T follicular helper cell (primary cell): ENCODE measurements at places on chromosomes 3 and 15.
A peak's percentile ranks its signal among the peaks of the same experiment; 100 is the strongest.

- DNase-seq, result no peak
These were observed 20.5 kb downstream of the TRH start for GRCh38 chr3:129994883-129995559.

DNA sequence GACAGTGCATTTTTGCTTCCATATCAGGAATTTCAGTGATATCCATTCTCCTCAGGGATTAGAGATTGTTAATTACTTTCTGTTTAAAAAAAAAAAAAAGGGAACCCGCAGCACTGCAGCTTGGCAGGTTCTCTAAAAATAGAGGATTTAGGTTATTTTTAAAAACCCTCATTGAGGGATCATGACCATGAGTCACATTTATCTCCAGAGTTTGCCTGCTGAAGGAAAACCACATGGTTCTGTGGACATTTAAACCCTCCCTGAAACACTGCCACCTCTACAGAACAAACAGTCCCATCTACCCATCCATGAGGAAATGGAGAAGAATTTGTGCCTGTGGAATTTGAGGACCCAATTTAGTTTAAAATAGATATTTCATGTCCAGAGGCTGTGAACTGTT, 66.2 kb upstream of the UBE2E1 start:
- no peak for DNase-seq

DNA sequence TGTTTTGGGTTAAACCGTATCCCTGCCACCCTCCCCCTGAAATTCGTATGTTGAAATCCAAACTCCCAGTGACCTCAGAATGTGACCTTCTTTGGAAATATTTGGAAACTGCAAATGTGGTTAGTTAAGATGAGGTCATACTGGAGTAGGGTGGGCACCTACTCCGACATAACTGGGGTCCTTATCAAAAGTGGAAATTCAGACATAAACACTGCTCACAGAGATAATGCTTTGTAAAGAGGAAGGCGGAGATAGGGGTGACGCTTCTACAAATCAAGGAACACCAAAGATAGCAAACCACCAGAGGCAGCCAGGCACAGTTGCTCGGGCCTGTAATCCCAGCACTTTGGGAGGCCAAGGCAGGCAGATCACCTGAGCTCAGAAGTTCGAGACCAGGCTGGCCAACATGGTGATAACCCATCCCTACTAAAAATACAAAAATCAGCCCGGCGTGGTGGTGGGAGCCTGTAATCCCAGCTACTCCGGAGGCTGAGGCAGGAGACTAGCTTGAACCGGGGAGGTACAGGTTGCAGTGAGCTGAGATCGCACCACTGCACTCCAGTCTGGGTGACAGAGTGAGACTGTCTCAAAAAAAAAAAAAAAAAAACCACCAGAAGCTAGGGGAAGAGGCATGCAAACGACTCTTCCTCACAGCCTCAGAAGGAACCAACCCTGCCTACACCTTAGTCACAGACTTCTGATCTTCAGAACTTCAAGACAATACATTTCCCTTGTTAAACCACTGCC, 51.1 kb upstream of the CHD2 start:
- DNase-seq, result peak; percentile 30

- DNase-seq, result no peak
These were observed 179.3 kb downstream of the FRMD5 start for GRCh38 chr15:44015545-44016305.

GRCh38 chr3:100197876-100198275, 62.9 kb upstream of the TBC1D23 start:
- DNase-seq, result no peak

GRCh38 chr3:133477487-133477886, 77.6 kb downstream of the BFSP2 start:
- no peak for DNase-seq

- no peak for DNase-seq
These were observed 122.2 kb downstream of the ANXA2 start for GRCh38 chr15:60275624-60276023.

DNA sequence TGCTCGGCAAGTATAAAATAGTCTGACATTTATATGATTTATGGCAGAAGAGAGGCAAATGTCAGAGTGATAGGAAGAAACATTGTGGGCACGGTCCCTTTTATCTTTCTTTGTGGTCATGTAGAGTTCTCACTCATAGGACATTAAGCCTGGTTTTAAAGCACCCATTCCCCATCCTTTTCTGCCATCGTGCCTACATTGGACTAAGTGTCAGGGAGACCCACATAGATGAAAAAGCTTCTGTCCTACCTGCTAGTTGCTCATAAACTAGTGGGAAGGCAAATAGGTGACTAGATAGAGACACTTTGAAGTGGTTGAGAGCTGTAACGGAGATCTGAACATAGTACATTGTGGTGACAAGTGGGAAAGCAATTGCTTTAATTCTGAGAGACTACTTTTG, 155.7 kb downstream of the B3GALNT1 start:
- DNase-seq, result no peak

DNA sequence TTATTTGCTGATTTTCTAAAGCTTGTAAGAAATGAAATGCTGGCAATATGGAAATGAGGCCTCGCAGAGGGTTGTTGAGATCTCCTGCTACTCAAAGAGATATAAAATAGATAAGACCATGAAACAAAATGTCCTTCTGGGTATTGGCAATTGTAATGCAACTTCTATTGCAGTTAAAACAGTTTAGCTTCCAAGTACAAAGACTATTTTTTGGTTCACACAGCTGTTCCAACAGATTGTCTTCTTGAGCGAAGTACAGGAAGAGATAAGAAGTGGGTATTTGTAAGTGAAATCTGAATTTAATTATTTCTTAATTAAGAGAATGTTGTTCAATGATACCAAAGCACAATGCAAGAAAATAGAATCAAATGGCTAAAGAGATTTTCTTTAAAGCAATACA, 801.5 kb upstream of the GBE1 start:
- DNase-seq, result no peak

DNA sequence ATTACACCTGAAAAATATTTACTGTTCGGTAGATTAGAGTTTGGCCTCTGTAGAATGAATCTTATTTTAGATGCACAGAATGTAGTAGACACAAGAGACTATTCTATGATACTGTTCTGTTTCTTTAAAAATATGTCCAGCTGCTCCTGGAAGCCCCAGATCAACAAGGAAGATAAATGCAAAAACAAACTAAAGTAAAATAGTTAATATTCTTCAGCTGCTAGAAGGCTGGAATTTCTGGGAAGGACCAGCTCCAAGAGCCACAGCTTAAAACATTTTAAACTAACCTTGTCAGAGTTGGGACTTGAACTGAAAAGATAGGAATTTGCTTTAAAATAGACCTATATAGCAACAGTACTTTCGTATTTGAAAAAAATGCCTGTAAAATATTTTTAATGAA, 277.9 kb downstream of the PTPRG start:
- no peak for DNase-seq

- DNase-seq, result no peak
These were observed 12.4 kb upstream of the CEP152 start for GRCh38 chr15:48823237-48823636.

DNA sequence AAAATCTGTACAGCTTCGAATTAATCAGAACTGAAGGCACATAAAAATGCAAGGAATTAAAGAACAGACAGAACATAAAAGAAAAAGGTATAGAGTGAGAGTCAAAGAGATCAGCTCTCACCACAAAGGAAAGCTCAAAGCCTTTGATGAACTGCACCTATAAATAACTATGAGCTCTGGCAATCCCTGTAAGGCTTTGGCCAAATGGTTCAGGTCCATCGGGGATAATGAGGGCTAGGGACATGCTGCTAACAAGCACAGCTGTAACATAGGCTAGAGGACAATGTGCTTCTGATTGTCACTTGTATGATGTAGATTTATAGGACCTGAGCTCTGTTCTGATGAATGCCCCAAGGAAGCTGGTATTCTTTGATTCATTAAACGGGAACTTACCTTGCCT, 113.9 kb upstream of the MRPL3 start:
- no peak for DNase-seq

- no peak for DNase-seq
These were observed 81.3 kb downstream of the MTHFS start for GRCh38 chr15:79815468-79815867.

- no peak for DNase-seq
These were observed 11.1 kb upstream of the PIK3R4 start for GRCh38 chr3:130757611-130758150.

- DNase-seq, result no peak
These were observed 101.0 kb downstream of the CADPS start for GRCh38 chr3:62774221-62774620.

DNA sequence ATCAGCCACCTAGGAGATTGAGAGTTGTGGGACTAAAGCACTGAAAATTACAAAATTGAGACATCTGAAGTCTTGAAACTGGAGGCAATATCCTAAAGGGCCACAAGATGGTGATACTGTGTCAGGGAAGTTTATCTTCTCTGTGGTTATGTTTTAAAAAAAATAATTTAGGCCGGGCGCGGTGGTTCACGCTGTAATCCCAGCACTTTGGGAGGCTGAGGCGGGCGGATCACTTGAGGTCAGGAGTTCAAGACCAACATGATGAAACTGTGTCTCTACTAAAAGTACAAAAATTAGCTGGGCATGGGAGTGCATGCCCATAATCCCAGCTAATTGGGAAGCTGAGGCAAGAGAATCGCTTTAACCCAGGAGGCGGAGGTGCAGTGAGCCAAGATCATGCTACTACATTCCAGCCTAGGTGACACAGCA, 17.9 kb upstream of the NIT2 start:
- DNase-seq, result no peak

- no peak for DNase-seq
These were observed 32.2 kb downstream of the PEX5L start for GRCh38 chr3:180004542-180004941.

DNA sequence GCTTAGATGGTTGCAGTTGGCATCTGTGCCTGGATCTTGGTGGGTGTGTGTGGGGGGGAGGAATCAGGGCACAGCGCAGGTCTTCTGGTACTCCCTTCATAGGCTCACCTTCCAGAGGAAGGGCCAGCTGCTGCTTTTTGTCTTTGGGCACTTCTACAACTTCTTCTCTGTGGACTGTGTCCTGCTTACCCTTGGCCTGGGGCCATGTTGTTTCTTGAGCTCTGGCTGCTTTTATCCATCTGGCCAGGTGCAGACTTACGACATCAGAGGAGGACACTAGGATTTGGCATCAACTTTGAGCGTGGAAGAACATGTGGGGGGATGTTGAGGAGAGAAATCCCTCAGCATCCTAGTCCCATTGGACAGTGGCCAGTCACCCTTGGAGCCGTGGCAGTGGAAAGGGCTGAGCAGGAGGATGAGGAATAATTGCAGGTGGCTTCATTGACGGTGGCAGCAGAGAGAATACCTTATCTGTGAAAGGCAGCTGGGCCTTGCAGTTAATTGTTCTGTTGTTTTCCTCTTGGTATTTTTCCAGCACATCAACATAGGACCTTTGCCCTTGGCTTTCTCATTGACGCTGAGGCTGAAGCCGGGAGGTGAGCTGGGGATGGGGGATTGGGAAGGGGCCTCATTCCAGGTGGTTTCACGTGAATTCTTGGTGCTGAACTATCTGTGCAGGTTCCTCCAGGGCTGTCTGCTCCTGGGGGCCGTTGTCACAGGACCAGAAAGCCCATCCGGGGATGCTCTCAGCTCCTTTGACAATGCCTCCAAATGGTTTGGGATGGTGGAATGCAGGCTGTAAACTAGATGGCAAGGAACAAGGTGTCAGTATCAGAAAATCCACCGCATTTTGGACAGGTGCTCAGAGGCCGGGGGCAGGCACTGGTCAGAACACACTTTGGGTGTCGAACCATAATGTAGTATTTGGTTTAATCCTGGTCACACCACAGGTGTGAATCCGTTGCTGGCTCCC, 9.7 kb downstream of the EPHB1 start:
- no peak for DNase-seq

DNA sequence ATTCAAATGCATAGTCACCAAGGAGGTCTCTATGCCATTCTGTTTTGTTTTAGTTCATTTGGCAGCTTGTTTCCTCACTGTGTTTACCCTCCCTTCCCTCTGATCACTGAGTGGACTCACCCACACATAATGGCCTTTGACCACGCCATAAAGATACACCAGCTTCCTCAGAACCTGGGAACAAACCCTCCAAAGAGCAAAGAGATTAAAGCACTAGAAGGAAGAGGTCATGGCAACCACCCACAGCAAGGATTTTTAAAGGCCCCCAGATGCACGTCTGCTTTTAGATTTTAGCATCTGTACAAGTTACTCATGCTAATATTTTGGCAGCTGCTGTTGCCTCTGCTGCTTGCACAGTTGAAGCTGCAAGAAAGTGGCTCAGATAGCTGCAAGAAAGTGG, 47.9 kb upstream of the CADPS start:
- no peak for DNase-seq

DNA sequence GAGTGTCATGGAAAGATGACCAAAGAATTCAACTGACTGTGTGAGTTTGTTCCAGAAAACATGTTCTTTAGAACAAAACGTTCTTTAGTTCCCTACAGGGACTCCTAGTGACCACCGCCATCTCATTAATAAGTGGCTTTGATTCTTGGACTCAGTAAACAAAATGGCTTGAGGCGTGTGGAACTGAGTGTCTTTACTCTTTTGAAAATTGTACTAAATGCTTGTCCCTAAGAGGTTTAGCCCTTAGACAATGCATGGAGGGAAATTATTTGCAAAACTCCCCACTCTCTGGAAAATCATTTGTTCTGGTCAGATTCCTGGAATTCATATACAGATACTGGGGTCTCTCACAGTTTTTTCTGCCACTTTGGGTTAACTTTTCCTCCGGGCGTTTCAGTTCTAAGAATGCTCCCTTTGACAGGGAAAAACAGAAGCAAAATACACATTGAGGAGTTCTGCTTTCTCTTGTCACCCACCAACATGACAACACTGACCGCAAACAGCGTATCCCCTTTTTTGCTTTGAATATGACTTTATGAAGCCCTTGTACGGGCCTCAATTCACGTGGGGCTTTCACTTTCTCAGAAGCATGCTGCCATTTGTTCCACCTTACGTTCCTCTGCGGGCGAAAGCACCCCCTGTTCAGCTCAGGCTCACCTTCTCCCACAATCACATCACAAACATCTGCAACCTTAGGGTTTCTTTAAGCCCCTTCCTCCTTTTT, 15.3 kb upstream of the NRROS start:
- DNase-seq, result no peak

- DNase-seq, result no peak
These were observed 29.8 kb downstream of the ZNF592 start for GRCh38 chr15:84778194-84778593.

DNA sequence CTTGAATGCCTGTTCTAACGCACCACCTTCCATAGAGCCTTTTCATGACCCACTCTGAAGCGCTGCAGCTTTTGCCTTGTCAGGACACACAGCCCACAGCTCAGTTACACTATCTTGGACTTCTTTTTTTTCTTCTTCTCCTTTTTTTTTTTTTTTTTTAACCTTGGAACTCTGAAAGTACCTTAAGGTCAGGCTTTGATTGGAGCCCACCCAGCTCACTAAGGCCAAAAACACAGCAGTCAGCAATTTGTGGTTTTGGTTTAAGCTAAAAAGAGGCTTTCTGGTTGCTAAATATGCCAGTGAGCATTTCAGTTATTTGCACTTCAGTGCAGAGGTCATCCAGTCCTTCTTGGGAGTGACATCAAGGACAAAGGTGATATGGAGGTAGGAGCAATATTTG, 1.7 kb downstream of the SLC25A20 start:
- DNase-seq, result no peak

DNA sequence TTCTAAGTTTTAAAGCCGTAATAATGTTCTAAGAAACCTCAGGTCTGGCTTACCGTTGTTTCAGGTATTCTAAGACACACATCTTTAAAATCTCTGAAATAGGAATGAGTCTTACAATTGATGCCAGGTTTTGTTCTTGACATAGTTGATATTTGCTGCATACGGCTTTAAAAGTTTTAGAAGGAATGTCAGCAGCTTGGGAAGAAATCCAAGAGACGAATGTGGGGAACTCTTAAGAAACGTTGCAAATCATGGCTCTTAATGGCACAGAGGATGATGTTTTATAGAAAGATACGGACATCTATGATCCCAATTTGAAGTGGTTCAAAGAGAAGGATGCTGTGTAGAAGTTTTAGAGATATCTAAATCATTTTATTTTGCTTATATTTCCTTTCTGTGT, 11.5 kb downstream of the NUDT16 start:
- DNase-seq, result no peak
